ENCODE measurements at places on chromosomes 1 and 21.

DNA sequence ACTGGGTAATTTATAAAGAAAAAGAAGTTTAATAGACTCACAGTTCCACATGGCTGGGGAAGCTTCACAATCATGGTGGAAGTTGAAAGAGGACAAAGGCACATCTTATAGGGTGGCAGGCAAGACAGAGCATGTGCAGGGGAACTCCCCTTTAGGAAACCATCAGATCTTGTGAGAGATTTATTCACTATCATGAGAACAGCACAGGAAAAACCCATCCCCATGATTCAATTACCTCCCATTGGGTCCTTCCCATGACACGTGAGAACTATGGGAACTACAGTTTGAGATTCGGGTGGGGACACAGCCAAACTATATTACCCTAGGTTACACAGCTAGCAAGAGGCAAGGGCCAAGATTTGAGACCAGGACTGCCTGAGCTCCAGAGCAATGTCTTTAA is 30.4 kb upstream of the SOX13 start:
- DNase-seq: no peak

DNA sequence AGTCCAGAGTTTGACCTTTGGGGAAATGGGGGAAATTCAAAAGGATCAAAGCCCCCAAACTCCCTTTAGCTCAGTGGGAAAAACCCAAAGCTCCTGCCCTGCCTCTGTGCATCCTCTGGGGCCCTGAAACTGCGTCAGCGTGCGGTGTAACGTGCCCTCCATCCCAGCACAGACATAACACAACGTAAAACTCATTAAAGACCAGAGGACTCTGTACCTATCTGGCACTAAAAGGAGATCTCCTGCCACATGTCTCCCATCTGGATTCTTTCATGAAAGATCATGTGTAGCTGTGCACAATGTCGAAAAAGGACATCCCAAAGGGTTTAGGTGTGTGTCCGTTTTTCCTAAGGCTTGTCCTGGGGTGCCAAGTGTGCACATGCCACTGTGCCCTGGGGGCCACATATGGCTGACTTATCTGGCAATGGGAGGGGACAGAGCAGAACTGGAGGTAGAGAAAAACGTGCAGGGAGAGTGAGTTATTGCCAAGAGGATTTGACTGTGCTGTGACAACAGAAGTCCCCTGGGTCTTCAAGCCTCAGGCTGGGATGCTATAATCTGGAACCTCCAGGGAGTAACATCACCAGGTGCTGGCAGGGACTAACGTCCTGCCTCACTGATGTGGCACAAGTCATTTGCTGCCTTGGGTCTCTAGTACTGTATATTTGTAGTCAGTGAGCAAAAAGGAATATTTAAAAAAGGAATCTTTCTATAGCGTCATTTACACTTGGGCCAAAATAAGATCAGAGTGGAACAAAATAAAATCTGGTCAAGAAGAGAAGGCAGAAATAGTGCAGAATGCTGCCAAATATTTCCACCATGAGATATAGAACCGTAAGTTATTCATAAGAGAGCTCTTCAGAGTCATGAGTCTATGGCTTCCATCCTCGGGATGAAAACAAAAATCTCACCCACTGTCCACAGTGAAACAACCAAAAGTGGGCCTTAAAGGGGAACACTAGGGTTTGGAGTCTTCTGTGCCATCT is 52.3 kb downstream of the ITPKB start:
- DNase-seq: no peak

DNA sequence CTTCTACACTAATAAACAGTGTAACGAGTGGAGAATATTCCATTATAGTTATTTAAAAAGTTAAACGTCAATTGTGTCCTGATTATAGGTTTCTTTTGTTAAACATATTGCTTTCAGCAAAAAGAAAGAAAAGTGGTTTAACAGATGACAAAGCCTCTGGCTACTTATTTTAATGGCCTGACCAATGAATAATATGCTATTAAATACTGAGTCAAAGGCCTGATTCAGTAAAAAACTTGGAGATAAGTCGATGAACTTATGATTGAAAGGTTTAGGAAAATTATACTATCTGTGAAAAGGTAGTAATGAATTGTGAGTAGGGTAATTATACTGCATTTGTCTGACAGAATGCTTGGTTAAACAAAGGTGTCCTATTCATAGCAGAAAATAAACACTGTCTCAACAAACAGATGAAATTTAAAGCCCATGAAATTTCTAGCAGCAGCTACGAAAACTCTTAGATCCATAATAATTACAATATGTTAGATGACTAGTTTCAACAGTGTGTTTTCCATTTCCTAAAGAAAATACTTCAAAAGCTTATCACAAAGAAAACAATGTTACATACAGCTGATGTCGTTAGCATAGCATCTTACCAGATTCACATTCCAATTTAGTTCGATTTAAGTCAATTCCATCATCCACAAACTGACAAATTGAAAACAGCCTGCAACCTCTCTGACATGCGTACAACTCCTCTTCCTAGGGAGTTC is 6.2 kb downstream of the TMEM59 start:
- no peak for DNase-seq

- DNase-seq: no peak
Measured at GRCh38 chr21:18467715-18468114, 64.1 kb upstream of the TMPRSS15 start.

DNA sequence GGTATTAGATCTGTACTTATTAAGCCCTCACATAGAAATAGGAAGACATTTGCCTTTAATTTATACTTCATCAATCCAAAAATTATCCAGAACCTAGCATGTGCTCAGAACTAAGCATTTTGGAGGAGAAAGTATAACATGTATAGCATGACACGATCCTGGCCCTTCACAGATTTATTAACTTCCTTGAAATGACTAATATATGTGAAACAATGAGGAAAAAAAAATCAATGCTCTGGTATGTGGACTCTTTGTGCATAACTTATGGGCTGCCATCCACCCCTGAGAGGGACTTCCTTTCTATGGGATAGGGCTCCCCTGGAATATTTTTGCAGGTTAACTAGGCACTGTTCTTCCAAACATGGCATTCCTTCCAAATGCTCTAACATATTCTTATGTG is 36.6 kb downstream of the CCDC185 start:
- no peak for DNase-seq

- DNase-seq: no peak
Measured at GRCh38 chr1:76659171-76659940, 207.9 kb upstream of the ST6GALNAC5 start.

- DNase-seq: no peak
Measured at GRCh38 chr1:223652436-223652941, 13.0 kb downstream of the CAPN8 start.

GRCh38 chr1:6179564-6180175 is 451 bp downstream of the CHD5 start:
- no peak for DNase-seq

GRCh38 chr1:50968821-50969610 is 1.0 kb upstream of the CDKN2C start:
- DNase-seq: peak; percentile 55

Measured in T-helper 17 cell (primary cell).